ENCODE measurements at places on chromosomes 7 and 10.

GRCh38 chr7:41425926-41426325 is 277.0 kb downstream of the INHBA start:
- no peak for DNase-seq

GRCh38 chr7:130152493-130153210 is 52.6 kb downstream of the TMEM209 start:
- DNase-seq: no peak

- no peak for DNase-seq
Measured at GRCh38 chr7:31133497-31133896, 81.4 kb downstream of the ADCYAP1R1 start.

DNA sequence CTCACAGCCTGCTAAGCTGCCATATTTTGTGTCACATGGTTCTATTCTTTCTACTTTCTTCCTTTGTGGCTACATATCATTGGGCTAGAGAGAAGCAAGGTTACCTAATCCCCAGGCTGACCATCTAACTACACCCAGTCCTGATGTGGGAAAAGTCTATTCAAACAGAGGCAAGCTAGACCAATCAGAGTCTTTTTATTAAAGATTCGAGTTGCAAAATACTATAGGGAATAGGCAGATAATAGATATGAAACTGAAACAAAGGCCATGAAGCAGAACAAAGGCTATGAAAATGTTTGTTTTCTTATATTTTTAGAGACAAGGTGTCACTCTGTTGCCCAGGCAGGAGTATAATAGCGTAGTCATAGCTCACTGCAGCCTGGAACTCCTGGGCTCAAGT is 36.7 kb downstream of the MTERF1 start:
- no peak for DNase-seq

DNA sequence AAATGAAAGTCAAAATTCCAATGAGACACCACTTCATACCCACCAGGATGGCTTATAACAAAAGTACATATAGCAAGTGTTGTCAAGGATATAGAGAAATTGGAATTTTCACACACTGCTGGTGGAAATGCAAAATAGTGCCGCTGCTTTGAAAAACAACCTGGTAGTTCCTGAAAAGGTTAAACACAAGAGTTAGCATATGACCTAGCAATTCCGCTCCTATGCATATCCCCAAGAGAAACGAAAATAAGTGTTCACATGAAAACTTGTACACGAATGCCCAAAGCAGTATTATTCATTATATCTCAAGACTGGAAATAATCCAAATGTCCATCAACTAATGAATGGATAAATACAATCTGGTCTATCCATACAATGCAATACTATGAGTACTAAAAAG is 14.8 kb downstream of the IDE start:
- DNase-seq: no peak

DNA sequence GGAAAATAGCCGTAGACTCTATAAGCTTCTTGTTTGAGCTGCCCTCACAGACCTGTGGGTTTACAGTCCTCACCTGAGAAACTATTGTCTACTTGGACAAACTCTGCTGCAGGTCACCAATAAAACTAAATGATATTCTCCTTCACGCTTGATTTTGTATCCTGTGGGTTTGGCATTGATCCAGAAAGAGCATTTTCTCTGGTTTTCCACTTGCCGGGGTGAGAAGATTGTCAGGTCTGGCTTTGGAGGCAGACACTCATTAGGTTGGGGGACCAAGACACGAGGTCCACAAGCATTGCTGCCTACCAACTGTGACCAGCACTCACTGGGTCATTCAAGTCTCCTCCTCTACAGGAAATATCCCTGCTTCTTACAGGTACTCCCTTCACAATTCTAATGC is 68.5 kb downstream of the CDC14C start:
- no peak for DNase-seq

DNA sequence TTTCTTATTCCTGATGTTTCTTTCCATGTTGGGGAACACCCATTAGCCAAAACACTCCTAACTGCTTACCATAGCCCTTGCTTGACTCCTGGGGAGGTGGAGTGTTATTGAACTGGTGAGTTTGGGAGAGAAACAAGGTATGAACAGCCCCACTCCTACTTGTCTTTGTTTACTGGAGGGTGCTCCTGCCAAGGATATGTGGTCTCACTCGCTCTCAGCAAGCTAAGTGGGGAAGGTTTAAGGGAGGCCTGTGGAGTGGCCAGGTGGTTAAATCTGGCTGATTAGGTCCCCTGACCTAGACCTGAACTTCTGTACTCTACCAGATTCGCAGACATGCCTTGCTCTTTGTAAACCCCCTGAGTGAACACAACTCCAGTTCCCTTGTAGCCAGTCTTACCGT is 300.1 kb downstream of the PTEN start:
- DNase-seq: no peak

GRCh38 chr7:97026715-97027426 is 2.2 kb upstream of the DLX5 start:
- DNase-seq: no peak

- DNase-seq: no peak
Measured at GRCh38 chr7:21142081-21142480, 285.8 kb upstream of the SP4 start.

DNA sequence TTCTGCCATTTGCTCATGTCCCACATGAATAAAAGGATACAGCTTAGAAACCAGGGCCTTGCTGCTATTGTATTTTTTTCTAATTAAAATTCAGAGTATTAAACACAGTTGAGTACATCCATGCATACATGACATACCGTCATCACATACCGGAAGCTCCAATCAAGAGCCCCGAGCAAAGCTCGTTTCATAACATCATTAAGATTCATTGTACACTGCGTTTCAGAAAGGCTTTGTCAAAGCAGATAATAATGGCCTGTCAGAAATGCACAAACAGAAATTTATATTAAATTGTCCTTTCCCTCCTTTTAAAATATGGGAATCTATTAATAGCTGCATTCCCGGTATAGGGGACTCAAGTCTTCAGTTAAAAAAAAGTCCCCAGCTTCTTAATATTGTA is 103.4 kb downstream of the PRTFDC1 start:
- DNase-seq: no peak

DNA sequence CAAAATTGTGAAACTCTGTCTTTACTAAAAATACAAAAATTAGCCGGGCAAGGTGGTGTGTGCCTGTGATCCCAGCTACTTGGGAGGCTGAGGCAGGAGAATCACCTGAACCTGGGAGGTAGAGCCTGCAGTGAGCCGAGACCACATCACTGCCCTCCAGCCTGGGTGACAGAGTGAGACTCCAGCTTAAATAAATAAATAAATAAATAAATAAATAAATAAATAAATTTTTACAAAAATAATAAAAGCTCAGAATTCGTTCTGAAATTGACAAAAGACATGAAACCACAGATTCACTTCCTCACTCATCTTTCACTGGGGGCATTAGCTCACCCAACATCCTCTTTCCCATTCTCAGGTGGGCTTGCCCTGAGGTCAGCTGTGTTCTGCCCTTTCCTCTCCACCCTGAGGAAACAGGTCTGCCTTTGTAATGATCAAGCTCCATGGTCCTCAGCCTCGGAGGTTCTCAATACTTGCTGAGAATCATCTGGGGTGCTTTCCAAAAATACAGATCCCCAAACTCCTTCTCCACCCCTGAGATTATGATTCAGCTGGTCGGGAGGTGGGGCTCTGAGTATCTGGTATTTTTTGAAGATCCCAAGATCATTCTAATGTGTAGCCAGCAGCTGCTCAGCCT is 29.2 kb upstream of the APBB1IP start:
- no peak for DNase-seq

DNA sequence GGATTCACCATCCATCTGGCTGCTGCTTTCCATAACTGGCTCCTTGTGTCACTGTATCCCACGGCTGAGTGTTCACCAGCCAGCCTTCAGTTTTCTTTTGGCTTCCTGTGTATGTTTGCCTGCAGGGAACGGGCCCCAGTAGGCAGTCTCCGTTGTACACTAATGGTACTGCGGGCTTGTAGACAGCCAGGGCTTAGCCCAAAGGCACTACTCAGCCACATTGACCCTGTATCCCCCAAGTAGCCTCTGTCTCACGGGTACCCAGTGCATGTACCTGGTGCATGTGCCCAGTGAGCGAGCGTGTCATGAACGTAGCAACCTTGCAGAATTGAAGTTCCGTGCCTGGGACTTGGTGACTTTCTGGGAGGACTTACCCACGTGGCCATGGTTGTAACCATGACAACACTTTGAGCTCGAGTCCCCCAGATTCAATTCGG is 6.1 kb downstream of the PFKFB3 start:
- no peak for DNase-seq

DNA sequence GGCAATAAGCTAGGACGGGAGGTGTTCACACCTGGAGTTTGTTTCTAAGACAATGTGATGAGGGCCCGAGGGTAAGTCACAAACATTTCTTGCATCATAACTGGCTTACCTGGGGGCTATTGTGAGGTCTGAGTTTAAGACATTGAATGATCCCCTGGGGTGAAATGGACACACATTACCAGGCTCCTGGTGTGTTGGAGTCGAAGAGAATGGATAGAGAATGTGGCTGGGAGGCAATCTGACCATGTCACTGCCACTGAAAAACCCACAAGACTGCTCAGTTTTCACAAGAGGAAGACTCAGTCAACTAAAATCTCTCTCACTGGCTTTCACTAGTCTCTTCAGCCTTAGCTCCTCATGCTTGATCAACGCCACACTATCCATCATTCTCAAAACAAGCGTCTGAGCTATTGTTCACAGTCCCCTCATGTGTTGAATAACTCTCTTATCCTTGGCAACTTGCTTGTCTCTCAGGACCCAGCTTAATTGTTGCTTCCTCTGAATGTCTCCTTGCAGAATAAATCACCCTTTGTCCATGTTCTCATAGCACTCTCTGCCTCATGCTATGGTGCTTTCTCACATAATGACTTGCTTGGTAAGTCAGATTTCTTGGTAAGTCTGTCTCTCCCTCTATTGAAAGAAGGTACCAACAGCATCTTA is at the start of gene C10orf120:
Gene C10orf120 (minus strand): TSS at position 51 of the 660 bp plus-strand sequence. CDS start 56 bp downstream, outside the sequence.
- DNase-seq: no peak

DNA sequence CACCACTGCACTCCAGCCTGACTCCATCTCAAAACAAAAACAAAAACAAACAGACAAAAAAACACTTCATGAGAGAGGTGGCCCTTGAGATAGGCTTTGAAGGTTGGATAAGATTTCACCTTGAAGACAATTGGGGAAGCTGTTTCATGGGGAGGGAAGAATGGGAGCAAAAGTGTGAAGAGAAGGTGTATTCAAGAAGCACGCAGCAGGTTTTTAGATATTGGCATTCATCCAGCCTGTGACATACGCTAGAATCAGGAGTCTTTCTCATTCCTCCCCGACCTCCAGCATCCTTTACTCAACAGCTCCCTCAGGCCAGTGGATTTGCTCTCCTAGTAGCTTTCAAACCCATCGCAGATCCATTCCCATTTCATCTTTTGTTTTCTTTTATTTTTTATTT is 116.3 kb upstream of the FAM171A1 start:
- no peak for DNase-seq
